ENCODE measurements at places on chromosomes 6 and 20.
A peak's percentile ranks its signal among the peaks of the same experiment; 100 is the strongest.

DNA sequence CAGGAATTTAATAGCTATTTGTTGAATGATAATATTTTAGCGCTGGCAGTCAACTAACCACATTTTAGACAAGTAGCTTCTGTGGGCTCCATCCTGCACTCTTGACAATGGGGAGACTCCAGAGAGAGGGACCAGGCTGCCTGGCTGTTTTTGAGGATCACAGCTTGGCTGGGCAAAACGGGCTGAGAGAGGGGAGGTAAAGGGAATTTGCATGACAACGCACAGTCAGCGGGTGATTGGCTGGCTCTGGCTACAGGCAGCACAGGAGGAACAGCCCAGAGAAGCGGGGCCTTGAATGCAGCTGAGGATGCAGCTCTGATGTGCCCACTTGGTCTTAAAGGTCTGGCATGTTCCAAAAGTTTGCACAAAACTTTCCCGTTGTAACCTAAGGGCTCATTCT, 41.2 kb downstream of the LRFN2 start:
- no peak for DNase-seq

DNA sequence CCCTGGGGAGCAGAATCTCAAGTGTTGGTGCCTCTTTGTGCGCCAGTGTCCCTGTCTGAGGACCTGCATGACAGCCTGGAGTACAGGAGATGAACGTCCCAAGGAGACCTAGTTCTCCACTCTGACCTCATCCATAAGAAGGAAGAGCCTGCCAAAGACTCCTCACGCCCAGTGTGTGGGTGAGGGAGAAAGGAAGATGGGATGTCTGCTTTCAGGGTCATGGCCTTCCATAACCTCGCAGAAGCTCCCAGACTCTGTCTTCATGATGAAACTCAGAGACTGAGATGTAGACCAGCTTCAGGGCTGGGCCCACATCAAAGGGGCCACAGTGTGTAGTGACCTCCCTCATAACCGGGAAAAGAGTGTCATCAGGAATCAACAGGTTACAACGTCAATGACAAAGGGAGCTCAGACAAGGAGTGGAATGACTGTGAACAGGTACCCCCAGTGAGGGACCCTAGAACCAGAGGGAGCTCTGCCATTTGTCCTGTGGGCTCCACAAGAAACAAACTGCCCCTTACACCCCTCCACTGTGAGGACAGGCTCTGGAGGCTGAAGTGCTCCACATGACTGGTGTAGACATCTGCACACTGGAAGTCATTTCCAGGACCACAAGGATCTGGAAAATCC, 8.1 kb downstream of the HLA-DQB1 start:
- DNase-seq, result no peak

DNA sequence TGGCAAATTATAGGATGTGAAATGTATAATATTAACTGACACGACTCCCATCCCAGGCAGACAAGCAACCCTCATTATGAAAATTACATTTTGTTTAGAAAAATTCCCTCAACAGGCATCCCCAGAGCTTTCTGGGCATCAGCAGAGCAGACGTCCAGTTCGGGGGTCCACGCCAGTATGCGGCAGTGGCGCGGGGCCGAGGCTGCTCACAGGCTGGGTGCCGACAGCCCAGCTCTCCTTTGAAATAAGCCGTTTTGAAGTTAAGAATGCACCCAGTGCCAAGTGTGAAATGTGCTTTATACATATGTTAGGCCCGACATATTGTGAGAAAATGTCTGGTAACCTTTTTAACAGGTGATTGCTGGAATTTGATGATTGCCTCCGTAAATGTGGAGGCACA, 50.4 kb downstream of the RPP40 start:
- no peak for DNase-seq

GRCh38 chr6:55925292-55925691, 49.9 kb upstream of the BMP5 start:
- no peak for DNase-seq

DNA sequence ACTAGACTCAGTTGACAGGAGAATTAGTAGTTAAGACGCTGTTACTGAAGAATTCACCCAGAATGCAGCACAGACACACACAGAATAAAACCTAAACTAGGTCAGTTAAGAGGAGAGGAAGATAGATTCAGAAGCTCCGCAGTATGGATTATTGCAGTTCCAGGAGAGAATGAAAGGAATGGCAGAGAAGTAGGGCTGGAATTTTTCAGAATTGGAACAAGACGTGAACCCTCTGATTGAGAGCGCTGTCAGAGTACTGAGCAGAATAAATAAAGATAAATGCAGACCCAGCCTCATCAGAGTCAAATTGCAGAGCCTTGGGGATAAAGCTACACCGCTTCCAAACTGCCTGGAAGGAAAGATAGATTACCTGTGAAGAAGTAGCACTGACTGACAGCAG, 344.6 kb downstream of the FARS2 start:
- no peak for DNase-seq

- no peak for DNase-seq
These were observed 24.8 kb downstream of the KCTD20 start for GRCh38 chr6:36467625-36468024.

DNA sequence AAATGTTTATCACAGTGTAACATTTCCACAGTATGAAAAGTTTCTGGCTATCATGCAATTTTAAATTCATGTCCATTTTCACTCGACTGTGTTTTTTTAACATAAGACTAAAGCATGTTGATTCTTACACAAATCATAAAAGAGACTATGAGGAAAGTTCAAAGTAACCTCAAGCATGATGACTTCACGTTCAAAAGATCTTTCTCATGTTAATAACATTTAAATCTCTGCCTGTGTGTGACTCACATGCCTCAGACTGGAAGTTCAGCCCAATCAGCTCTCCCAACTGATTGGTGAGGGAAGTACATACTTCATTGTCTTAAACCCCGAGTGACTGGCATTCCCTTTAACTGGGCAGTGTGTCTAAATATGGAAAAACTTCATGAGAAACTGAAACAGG, 37.4 kb downstream of the ATXN1 start:
- DNase-seq, result peak; percentile 16

Measured in central memory CD4-positive, alpha-beta T cell (primary cell).